Activated naive CD4-positive, alpha-beta T cell treated with anti-CD3 and anti-CD28 coated beads, Interleukin-2, amount 10 ng/mL, durations not matched to agents 7 days and 5 days (primary cell): ENCODE measurements at places on chromosomes 2 and 18.

DNA sequence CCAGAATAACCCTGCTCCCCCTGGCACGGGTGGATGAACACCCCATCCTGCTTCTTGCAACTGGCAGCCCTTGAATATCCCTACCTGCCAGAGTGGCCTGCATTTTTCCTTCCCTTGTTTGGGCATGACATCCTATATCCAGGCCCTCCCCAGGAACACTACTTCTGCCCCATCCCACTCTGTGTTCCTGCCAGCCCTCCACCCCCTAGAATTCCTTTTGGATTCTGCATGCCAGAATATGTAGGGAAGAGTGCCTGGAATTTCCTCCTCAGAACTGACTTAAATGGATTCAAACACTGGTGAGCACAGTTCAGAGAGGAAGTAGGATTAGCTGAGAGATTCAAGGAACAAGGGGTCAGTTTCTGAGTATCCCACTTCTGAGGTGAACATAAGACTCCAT, 123.5 kb upstream of the PELI1 start:
- no peak for DNase-seq

DNA sequence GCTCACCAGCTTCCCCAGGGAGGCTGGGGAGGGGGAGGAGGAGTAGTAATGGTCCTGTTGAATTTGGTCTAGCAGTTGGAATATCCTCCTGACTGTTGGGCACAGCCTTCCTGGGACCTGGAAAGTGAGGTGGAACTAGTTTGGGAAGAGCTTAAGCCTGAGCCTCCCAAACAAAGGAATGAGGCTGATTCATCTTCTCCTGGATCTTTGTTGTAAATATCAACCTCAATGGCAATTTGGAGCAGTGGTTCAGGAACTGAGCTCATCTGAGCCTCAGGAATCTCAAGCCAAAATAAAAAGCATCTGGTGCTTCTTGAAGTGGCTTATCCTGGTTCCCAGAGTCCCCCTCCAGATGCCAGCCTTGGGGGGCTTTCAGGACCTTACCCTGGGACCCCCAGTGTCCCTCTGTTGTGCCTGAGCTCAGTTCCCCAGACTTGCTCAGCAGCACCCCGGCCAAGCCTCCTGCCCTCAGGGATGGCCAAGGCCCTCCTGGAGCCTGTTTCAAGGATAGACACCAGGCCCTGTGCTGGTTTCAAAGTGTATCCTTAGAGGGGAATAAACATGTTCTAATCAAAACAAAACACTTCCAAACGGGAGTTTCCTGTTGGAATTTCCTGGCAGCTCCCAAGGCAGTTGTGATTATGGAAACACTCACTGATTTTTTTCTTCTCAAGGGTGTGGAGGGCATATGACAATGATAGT, 112.6 kb downstream of the DDX1 start:
- no peak for DNase-seq

DNA sequence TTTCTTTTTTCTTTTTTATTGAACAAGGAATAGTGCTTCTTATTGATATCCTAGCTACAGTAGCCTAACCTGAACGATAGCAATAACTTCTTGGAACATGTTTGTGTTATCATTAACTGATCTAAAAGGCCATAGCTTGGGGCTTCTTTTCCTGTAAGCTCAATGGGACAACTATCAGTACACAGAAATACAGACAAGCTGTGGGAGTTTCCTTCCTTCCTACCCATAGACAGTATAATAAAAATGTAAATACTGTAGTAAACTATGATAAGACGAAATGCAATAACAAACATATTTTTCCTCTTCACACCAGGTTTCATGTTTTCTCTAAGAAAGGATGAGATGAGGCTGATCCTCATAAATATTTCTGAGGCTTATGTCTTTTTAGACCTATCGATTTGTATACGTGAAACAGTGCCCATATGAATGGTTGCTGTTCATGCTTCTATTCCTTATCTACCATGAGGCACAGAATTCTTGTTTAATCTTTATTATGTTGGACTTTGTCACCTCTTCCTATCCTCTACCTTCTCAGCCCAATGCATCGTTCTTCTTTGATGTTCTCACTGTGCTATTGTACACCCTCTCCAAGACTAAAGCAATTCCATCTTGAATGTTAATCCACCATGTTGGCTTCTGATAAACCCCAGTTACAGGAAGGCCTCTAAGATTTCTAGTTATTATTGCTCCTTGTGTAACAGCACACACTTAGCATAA, 361.4 kb downstream of the DCC start:
- no peak for DNase-seq

DNA sequence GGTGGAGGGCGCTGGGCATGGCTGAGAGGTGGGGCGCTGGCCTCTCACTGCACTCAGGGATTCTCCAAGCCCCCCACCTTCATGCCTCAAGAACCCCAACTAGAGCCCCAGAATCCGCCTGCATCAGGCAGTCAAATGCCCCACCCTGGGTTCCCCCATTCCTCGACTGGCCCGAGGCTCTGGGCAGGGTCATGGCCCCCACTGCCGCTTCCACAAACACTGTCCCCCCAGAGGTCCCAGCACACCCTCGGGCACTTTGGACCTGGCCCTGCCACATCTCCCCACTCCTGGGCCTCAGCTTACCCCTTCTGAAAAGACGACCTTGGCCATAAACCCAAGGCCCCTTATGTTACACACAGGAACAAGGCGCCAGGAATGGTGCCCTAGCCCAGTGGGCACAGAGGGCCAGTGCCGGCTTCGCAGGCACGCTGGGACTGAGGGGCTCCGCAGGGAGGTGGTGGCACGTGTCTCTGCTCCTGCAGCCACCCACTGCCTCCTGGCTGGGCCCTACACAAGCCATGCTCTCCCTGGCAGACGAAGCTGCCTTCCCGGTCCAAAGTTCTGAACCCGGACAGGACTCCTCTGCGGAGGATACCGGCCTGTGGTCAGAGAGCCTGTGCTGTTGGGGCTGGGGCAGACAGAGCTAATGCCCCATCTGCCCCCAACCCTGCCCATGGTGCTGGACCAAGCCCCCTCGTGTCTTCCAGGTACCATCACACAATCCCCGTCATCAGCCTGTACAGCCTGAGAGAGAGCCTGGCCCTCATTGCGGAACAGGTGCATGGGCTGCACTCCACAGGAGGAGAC, 6.8 kb downstream of the AGXT start:
- DNase-seq: no peak

- no peak for DNase-seq
Observed at GRCh38 chr2:161045726-161046125, 114.5 kb upstream of the TANK start.

GRCh38 chr2:66930339-66931220, 466.6 kb upstream of the ETAA1 start:
- no peak for DNase-seq

DNA sequence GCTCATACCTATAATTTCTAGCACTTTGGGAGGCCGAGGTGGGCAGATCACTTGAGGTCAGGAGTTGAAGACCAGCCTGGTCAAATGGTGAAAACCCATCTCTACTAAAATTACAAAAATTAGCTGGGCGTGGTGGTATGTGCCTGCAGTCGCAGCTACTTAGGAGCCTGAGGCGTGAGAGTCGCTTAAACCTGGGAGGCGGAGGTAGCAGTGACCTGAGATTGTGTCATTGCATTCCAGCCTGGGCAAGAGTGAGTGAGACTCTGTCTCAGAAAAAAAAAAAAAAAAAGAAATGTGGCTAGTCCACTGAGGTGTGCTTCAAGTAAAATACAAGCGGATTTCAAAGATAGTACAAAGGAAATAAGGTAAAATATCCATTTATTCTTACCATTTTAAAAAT, 46.2 kb downstream of the RBKS start:
- DNase-seq: no peak

GRCh38 chr2:174280596-174280995, 32.3 kb upstream of the OLA1 start:
- DNase-seq: no peak

DNA sequence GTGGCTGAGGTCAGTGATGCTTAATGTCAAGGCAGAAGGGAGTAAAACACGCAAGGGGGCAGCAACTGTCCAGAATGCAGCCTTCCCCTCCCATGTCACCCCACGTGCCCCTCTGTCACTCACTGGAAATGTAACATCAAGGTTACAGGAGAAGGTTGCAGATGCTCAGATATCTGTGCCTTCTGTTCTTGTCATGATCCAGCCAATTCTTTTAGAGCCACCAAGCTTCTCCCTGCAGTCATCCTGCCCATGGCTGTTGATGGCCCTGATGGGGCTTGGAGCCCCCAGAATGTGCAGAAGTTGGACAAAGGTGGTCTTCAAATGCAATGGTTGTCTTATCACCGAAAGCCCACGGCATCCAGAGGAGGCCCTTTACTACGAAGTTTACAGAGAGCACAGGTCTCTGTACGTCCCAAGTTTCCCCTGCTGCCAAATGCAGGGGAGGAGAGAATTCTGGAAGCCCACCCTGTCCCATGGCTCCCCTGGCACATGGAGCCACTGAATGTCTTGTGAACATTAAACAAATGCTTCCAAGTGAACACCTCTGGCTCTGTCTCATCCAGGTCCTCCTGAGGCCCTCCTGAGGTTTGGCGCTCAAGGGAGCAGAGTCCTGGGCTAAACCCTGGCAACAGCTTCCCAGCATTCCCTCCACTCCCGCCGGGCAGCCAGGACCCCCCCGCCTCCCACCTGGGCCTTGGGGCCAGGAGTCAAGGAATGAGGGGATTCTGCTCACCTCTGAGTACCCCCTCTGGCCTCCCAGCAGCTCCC, 4.5 kb upstream of the GPR55 start:
- DNase-seq: peak; percentile 10

DNA sequence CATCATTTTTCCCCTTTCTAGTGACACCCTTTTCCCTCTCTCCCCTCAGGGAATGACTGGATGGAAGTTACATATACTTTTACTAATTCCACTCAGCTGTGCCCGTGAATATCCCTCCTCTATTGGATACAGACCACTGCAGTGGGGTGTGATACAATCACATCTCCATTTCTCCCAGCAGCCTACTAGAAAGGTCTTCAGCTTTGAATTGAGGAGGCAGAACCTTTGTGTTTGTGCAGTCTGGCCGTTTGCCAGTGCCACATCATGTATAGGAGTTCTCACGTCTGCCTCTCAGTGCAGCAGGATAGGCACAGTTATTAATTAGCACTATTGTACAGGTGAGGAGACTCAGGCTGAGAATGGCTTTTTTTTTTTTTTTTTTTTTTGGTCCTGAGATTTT, 16.4 kb downstream of the TNFRSF11A start:
- DNase-seq: no peak

DNA sequence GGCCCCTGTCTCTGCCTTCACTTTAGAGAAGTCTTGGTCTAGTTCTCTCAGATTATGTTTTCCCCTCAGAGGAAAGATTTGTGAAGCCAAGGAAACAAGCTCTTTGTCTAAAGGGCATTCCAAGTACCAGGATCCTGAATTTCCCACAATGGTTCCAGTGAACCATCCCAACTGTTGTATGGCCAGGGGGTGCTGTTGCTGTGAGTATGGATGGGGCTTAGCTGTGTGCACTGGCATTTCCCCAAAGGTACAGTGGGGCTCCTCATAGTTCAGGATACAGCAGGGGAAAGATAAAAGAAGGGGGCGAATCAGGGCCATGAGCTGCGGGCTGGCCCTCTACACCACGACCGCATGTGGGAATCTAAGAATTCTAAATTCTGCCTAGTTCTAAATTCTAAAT, 1154.0 kb upstream of the FANCL start:
- DNase-seq: no peak

GRCh38 chr18:44343570-44343969, 337.1 kb upstream of the SETBP1 start:
- no peak for DNase-seq

DNA sequence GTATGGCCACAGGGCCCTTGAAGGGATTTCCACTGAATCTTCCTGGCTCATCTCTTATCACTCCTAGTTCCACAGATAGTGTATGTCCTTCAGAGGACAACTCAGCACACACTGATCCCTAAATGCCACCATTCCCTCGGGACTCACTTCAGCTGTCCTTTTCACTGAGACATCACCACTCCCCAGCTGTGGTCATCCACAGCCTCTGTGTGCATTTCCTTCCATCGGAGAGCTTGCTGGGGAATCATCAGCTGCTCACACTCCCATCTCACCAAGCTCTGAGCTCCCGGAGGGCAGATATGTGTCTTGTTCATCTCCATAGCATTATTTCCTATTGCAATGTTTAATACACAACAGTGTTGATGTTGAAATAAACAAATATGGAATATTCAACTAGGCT, 759.5 kb downstream of the RNF144A start:
- DNase-seq: no peak

GRCh38 chr2:205848601-205849000, 166.3 kb downstream of the NRP2 start:
- no peak for DNase-seq

DNA sequence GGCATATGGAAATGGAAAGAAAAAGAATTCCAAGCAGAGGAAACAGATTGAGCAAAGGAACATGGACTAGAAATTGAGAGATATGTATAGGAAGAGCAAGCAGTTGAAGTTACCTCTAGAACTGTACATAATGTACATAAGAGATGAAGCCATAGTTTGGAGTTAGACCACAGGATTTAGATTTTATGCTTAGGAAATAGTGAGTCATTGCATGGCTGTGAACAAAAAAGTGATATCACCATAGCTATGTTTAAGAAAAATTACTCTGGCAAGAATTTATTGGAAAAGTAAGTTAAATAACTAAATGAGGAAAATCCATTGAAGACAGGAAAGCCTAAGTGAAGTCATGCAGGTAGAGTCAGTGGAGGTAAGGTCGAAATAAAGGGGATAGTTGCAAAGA, 99.4 kb upstream of the GALNT5 start:
- no peak for DNase-seq

- no peak for DNase-seq
Observed at GRCh38 chr2:17257189-17257909, 260.9 kb downstream of the RAD51AP2 start.
